NCI-H187 treated with DMSO at 0.1 percent for 48 hours (cell line): ENCODE measurements at places on chromosomes 5 and 9.

GRCh38 chr5:425714-426113 lies 17.3 kb upstream of the EXOC3 start:
- no peak for DNase-seq

DNA sequence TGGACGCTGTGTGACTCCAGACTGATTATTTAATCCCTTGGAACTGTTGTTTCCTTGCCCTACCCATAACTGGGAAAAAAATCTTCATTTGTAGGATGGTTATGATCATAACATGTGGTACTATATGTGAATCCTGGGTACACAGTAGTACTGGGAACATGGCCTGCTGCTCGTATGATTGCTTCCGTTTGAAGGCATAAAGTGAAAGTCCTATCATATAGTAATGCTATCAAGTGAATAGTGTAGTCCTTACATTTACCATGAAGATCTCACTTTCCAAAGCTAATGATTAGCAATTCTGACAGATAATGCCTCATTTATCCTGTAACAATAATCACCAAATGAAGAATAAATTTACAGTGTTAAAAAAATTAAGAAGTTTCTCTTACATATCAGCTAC lies 53.2 kb downstream of the MEF2C start:
- DNase-seq, result no peak

- no peak for DNase-seq
These were observed 20.0 kb downstream of the ERAP2 start for GRCh38 chr5:96896276-96896675.

GRCh38 chr9:110919050-110919435 lies 119.2 kb downstream of the LPAR1 start:
- DNase-seq, result no peak

- no peak for DNase-seq
These were observed 194.0 kb downstream of the CRB2 start for GRCh38 chr9:123550012-123550411.

- DNase-seq, result no peak
These were observed 71.9 kb downstream of the RALGPS1 start for GRCh38 chr9:126986506-126986951.

DNA sequence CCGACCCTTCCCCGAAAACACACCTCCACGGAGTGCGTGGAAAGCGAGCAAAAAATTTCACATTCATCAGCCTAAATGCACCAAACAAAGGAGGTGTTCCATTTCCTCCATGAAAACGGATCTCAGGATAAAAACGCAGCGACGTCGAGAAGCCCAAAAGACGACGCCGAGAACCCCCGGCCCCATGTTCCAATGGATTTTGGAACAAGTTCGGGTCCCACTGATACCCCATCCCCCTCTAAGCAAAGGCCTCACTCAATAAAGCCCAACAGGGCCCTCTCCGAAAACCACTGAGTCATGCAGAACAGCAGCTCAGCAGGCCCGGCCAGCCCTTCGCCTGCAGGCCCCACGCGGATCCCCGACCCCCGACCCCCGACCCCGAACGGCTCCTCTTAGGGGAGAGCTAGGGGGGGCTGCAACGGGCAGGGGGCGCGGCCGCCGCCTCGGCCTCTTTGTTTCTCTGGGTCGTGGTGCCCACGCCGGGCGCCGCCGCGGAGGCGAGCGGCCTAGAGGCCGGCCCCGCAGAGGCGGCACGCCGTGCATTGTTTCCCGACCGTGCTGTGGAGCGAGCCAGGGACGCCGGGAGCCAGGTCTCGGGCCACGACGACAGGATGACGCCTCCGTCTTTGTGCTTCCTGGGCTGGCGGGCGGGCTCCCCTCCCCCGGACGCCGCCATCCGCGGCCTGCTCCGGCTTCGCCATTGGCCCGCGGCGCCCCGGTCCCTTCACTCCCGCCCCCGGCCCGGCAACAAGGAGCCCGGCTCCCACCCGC lies 915 bp downstream of the ZFAND5 start:
- no peak for DNase-seq

- no peak for DNase-seq
These were observed 203.8 kb downstream of the AUH start for GRCh38 chr9:91157883-91158282.

DNA sequence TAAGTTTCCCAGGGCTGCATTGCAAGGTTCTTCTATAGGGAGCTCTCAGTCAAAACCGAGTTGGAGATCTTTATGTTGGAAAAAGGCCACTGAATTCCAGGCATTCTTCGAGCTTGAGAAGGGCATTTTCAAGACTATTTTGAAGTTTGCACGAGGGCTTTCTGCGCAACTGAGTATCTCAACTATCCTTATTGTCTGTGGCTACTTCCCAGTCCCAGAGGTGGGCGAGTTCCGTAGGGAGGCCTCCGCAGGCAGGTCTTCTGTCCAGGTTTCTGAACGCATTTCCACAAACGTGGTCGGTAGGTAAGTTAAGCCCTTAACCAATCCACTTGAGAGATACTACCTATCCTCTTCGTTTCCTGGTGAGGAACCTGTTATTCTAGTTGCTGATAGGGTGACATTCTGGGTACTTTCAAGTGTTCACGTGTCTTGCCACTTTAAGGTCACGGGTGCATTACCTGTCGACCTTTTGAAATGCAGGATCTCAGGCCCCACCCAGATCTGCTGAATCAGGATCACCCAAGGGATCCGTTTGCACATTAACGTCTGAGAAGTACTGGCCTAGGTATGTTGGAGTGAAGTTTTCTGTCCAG lies 51.4 kb upstream of the TJP2 start:
- DNase-seq, result peak; percentile 4

DNA sequence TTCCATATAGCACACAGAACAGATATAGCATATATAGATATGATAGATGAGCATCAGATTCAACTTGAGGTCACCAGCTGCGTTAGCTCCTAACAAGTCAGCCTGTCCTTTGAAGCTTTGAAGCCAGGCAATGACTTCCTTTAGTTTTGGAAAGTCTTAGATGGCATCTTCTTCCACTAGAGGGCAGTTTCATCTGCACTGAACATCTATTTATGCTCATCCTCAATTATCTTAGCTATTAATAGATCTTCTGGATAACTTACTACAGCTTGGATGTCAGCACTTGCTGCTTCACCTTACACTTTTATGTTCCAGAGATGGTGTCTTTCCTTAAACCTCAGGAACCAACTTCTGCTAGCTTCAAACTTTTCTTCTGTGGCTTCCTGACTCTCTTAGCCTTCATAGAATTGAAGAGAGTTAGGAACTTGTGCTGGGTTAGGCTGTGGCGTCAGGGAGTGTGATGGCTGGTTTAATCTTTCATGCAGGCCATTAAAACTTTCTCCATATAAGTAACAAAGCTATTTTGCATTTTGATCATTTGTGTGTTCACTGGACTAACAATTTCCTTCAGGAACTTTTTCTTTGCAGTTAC lies 1401.4 kb downstream of the EFNA5 start:
- no peak for DNase-seq

DNA sequence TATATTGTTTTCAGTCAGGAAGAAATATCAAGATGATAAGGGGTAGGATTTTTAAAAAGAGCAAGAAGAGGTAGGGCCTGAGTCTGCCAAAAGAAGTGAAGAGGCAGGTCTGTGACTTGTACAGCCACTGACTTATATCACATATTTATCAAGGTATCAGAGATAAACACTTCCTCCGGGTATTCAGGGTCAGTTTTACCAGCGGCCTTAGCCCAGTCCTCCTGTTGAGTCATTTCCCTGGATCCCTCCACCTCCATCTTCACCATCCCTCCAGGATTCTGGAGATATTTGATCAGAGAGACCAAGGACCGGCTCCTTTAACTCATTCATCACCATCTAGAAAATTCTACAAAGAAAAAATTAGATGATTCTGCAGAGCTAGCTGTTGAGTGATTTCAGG lies 375.7 kb upstream of the TUSC1 start:
- no peak for DNase-seq

DNA sequence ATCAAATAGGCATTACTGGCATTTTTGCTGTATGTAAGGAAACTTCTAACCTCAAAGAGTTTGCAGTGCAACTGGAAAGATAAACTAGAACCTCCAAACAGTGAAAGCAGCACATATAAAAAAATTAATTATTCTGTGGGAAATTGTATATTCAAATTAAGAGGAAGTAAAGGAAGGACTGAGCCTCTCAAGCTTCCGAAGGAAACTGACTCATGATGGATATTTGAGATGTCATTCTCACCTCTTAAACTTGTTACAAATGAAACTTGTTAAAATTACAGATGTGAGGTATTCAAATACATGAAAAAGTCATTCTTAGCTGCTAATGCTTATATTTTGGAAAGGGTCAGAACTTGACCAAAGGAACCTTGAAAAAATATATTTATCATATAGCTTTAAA lies 538.7 kb downstream of the PDE4D start:
- DNase-seq, result no peak

DNA sequence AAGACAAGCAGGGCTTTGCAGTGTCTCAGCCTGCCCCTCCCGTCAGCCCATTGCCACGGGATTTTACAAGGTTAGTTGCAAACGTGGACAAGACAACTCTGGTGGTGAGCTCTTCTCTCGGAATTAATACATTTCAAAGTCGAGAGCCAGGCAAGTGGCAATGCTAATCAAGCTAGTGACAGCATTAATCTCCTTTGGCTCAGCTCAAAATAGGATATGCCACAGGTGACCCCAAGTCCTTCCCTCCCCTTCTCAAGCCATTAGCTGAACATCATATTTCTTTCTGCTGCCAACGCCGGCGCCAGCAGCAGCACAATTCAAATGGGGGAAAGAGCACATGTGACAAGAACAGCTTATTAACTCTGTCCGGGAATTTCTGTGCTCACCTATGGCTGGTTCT lies 190.1 kb downstream of the ATPSCKMT start:
- no peak for DNase-seq

- DNase-seq, result no peak
These were observed 103.3 kb downstream of the EDIL3 start for GRCh38 chr5:84281383-84281782.
